Fibroblast of skin of abdomen (primary cell): ENCODE measurements at places on chromosomes 7 and 10.

- DNase-seq: no peak
Measured at GRCh38 chr7:133301444-133301843, 48.6 kb downstream of the EXOC4 start.

DNA sequence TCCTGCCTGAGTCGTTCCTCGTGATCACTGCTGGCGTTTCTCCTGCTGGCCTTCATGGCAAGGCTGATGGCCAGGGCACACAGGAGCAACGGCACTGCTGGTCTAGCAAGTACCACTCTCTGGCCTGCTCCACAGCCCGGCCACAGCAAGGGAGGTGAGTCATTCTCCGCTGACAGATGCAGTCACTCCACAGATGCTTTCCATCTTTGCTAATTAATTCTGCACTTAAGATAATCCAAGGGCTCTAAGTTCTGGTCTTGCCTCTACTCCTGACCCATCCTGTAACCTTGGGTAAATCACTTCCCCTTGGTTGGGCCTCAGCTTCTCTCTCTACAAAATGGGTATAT is 244.4 kb downstream of the RPS24 start:
- peak; percentile 72 for DNase-seq

- DNase-seq: no peak
Measured at GRCh38 chr10:121510201-121510771, 88.0 kb downstream of the FGFR2 start.

GRCh38 chr7:100655908-100656674 is at the start of gene ACTL6B:
ACTL6B (minus strand) TSS chr7:100656448; CDS start chr7:100656354, 94 bp downstream.
- DNase-seq: peak; percentile 35

GRCh38 chr7:106812027-106812643 is 52.9 kb upstream of the PIK3CG start:
- no peak for DNase-seq

GRCh38 chr10:79349072-79349491 is 1.8 kb downstream of the PPIF start:
- DNase-seq: no peak

GRCh38 chr7:47704936-47705335 is 123.0 kb upstream of the TNS3 start:
- peak; percentile 52 for DNase-seq

GRCh38 chr7:45007571-45008328 is 7.7 kb downstream of the CCM2 start:
- DNase-seq: no peak

DNA sequence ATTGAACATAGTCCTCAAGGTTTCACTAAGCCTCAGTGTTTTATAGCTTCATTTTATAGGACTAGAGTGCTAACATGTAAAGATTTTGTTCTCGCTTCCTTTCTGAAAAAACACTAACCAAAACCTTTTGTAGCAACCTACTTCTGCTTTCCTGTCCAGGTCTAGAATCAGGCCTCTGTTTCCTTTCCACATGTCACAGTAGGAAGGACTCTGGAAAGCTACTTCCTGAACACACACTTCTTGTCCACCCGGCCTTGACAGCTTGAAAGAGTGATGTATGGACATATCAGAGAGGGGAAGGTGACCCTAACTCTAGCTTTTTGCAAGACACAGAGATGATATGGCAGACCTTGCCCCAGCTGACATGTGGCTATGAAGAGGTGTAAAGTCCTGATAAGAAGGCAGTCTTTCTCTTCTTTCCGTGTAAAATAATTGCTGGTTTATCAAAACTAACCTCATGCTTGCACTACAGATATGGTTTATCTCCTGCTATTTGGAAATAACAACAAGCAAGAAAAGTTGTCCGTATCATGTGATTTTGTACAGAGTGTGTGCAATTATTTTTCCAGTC is 175.4 kb downstream of the SKAP2 start:
- DNase-seq: no peak

DNA sequence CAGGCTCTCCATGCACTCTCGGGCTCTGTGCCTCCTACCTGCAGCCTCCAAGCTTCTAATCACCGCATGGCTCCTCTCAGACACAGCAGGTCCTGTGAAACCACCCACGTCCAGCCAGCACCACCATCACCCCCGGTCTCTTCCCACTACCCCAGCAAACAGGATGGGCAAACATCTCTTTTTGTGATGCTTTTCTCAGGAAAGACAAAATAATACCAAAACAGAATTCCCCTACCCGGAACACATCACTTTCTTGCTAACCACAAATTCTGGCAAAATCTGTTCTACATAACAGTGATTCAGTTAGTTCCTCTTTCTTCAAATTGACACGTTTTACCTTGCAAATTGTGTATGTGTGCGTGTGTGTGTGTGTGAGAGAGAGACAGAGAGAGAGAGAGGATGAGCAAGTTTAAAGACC is 6.5 kb downstream of the SNX8 start:
- no peak for DNase-seq

GRCh38 chr10:100939763-100940344 is 27.1 kb downstream of the SLF2 start:
- DNase-seq: peak; percentile 59

- peak; percentile 15 for DNase-seq
Measured at GRCh38 chr7:121557034-121557892, 161.2 kb upstream of the FAM3C start.

GRCh38 chr7:39753823-39754325 is 130.5 kb downstream of the RALA start:
- DNase-seq: no peak

DNA sequence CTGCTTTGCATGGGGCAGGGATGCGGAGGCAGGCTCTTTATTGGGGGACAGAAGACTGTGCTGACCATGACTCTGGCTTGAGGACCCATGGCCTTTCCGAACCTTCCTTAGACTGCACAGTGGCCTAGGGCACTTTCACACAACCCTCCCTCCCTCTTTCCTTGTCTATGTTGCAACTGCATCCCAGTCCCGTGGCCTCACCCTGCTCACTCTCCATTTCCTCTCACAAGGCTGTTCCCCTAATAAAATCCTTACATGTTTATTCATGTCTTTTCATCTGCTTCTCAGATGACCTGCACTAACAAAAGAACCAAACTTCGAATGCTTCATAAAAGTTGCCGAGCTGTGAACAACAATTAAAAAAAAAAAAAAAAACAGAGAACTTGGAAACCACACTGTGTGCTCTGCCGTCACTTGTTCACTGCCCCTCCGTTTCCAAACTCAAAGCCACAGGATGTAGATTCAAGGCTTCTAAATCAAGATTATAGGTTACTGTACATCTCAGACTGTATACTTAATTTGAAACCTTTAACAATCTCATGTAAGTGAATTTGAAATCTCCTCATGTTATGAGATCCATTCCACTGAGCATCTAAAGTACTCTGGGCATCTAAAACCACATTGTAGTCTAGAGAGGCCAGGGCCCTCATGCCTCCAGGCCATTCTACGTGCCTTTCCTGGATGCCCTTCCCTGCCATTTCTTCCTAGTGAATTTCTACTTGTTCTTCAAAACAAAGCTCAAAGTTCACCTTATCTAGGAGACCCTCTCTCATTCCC is 265.9 kb downstream of the SNX13 start:
- DNase-seq: no peak

GRCh38 chr10:60446851-60447250 is 57.2 kb upstream of the ANK3 start:
- no peak for DNase-seq

GRCh38 chr7:2843711-2844152 is 376 bp downstream of the GNA12 start:
- peak; percentile 32 for DNase-seq

- no peak for DNase-seq
Measured at GRCh38 chr10:70328967-70329366, 45.2 kb upstream of the NPFFR1 start.

GRCh38 chr7:101162551-101163278 is 2.7 kb downstream of the VGF start:
- peak; percentile 49 for DNase-seq
